ENCODE measurements at places on chromosomes 5 and 9.

DNA sequence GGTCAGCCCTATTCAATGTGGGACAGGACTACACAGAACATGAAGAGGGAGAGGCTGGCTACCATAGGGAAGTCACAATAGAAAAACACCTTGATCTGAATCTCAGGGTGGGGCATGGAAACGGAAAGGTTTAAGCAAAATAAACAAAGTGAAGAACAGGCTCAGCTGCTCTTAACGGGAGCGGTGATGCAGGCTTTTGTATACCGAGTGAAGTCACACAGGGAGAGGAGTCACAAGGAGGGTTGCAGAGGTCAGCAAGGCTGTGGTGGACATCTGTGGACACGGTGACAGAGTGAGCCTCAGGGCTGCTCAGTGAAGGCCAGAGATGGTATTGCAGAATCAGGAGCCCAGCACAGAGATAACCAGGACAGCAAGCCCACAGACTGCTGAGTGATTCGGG, 30.6 kb upstream of the SEMA4D start:
- DNase-seq, result no peak

DNA sequence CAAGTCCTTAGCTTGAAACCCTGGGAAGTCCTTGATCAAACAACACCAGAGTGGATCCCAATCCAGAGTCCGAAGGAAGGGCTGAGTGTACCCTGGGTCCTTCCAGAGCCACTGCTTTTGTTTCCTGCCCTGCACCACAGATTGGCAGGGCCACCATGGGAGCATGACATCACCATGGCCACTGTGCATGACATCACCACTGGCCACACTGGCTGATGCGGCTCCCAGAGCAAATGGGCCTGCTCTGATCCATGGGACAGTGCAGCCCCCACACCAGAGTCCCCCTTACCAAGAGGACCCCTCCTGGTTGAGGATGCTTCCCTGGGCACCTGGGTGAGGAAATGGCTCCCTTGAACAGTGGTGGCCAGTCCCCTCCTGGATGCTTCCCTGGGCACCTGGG, 9.9 kb downstream of the SLC6A3 start:
- DNase-seq, result no peak

DNA sequence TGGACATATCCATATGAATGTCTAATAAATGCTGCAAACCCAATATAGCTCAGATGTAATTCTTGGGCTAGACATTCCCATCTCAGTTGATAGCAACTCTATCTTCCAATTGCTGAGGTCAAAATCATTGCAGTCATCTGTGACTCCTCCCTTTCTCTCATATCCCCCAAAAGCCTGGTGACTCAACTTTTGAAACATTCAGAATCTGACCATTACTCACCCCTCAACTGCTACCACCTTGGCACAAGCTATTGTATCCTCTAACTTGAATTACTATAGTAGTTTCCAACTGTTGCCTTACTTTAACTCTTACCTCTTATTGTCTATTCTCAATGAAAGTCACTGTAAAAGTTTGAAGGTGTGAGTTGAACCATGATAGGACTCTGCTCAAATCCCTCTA, 600.1 kb upstream of the RGMB start:
- no peak for DNase-seq

DNA sequence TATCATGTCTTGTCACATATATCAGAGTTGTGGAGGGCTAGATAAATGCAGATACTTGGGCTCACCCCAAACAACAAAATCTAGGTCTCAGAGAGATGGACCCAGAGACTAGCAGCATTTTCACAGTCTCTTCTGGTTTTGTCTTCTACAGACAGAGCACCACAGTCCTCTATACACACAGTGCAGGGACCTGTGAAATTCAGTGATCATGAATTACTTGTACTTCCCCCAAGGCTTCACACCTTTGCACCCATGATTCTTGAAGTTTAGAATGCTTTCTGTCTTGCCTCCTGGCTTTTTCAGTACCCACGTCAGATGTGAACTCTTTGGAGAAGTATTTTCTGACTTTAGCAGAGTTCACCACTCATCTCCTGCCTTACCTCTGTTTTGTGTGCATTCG, 371.5 kb upstream of the PRR16 start:
- DNase-seq, result no peak

DNA sequence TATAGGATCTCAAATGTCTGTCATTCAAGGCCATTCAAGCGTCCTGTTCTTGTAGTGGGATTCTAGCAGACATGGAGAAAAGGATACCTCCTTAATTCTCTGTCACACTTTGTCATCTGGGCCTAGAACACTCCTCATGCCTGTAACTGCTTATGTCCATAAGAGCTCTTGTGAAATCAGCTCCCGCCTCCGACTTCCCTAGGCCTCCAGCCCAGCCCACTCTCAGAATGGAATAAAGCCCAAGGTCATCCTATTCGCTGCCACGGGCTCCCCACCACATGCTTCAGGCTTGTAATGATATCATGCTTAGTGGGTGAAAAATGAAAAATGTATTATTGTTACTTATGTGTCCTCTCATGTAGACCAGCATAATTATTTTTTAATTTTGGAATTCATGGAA, 632.5 kb downstream of the ISL1 start:
- no peak for DNase-seq

DNA sequence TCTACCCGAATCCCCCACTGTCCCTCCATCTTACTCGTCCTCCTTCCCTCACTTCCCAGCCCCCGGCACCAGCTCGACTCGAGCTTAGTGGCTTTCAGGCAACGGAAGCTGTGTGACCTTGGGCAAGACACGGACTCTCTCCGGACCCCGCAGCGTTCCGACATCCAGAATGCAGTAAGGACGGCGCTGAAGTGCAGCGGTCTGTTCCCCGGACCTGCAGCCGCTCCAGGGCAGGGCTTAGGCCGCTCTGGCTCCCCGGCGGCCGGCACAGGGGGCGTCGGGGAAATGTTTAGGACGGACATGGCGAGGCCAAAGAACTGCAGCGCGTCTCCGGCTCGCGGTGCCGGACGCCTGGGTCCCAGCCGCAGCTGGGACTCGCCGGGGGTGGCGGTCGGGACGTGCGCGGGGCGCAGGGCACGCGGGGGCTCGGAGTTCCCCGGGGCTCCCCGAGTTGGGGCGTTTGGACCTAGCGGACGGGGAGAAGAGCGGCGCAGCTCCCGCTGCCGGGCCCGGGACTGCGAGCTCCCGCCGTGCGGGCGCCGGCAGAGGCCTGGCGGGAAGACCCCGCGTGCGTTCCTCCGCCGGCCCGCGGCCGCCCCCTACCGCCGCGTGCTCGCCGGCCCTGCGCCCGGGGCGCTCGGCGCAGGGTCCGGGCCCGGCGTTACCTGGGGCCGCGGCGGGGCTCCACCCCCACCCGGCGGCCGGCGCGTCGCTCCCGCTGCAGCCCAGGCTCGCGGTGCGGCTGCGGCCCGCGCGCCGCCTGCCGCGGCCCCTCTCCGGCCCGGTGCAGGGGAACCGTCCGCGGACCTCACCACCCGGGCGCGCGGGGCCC, 5.6 kb upstream of the RNF44 start:
- no peak for DNase-seq

DNA sequence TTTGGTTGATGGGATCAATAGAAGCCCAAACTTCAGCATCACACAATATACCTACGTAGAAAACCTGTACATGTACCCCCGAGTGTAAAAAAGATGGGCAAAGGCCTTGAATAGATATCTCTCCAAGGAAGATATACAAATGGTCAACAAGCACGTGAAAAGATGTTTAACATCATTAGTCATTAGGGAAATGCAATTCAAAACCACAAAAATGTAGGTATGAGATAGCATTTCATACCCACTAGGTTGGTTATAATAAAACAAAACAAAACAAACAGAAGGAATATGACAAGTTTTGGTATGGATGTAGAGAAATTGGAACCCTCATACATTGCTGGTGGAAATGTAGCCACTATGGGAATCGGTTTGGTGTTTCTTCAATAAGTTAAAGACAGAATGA, 33.1 kb upstream of the PPARGC1B start:
- no peak for DNase-seq

GRCh38 chr9:19934301-19934871, 145.5 kb upstream of the SLC24A2 start:
- no peak for DNase-seq

GRCh38 chr5:14467886-14468285, 113.7 kb upstream of the OTULINL start:
- DNase-seq, result no peak

- DNase-seq, result no peak
Observed at GRCh38 chr5:65753189-65753588, 31.2 kb downstream of the NLN start.

- no peak for DNase-seq
Observed at GRCh38 chr5:159913048-159913447, 3.2 kb upstream of the ADRA1B start.
